Ovary (tissue), 10 donors: ENCODE measurements at places on chromosomes 5 and 9. TPM values are rescaled to one million over a fixed set of nuclear protein-coding genes. Genes with fewer than 3 reads are reported as not detected.

Gene GABRG2
- not detected for total RNA-seq

- no peaks in the 10 kb centered on the region for H3K36me3 ChIP-seq
- no peaks in the 10 kb centered on the region for H3K27me3 ChIP-seq
- peak; percentile 70 for DNase-seq
- peak within 1 kb of the TSS; percentile 54 for H3K4me3 ChIP-seq
- peak within 1 kb of the TSS; percentile 25 for H3K27ac ChIP-seq
- peaks cover 4% of the 10 kb centered on the region for H3K4me1 ChIP-seq
These were observed at the start of gene FBXO10 for GRCh38 chr9:37575921-37576721. TSS of gene FBXO10 (minus strand) at chr9:37576380. CDS start at chr9:37541768, 34,612 bp downstream.

- H3K36me3 ChIP-seq = no peaks in the 10 kb centered on the region
- H3K4me1 ChIP-seq = no peaks in the 10 kb centered on the region
- DNase-seq = no peak
- no peaks in the 10 kb centered on the region for H3K27me3 ChIP-seq
- no peak overlapping the region for H3K4me3 ChIP-seq
- H3K27ac ChIP-seq = no peak overlapping the region
These were observed 275.8 kb upstream of the IRX2 start for GRCh38 chr5:3027185-3027865.

DNA sequence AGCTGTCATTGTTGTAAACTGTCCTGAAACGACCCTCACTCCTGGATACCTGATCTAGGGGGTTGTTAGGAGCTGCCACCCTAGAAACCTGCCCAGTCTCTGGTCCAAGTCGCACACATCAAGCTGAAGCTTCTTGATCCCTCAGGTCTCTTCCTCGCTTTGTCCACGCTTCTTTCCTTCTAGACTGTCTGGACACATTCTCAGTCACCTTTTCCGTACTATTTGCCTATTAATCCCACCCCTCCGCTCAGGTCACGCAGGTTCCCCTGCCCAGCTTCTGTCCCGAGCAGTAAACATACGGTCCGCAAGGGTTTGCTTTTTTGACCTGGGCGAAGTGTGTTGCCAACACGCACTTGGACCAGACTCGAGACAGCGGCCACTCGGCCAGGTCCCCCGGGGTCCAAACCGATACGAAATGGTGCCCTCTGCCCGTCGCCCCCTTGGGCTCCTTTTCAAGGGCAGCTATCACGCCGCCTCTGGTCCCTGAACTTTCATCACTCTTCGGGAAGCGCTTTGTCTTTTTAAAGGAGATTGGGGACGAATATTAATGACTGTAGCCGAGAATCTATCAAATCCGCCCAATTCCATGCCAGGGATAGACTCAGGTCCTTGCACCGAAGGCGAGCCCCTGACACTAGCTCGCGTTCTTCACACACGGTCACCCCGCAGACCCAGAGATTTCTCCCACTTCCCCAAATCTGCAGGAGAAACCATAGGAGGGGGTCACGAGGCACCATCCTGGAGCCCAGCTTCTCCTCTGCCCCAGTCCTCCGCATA is 814 bp downstream of the PLCXD3 start:
- H3K27ac ChIP-seq = peak overlapping the region; percentile 56
- H3K4me1 ChIP-seq = no peaks in the 10 kb centered on the region
- peak; percentile 45 for DNase-seq
- H3K4me3 ChIP-seq = peak overlapping the region; percentile 50
- H3K36me3 ChIP-seq = no peaks in the 10 kb centered on the region
- H3K27me3 ChIP-seq = no peaks in the 10 kb centered on the region

DNA sequence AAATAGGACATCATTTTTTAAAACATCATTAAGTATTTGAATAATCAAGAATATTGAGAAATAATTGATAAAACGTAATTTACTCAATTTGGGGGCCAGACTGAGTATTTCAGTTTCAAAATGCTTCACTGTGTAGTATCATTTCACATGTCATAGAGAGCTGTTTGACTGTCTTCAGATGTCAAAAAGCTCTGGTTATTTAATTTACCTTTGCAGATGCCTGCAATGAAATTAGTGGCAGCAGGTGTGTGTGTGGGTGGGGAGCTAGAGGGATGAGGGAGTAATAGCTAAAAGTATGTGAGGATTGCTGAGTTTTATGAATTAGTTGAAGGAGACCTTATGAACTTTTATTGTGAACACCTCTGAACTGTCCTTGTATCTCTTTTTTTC is 567.2 kb upstream of the MEF2C start:
- no peaks in the 10 kb centered on the region for H3K27me3 ChIP-seq

GRCh38 chr9:127153501-127153900 is 31.1 kb upstream of the ANGPTL2 start:
- H3K4me1 ChIP-seq = no peaks in the 10 kb centered on the region
- no peaks in the 10 kb centered on the region for H3K27me3 ChIP-seq
- no peak for DNase-seq
- H3K36me3 ChIP-seq = no peaks in the 10 kb centered on the region

- H3K4me1 ChIP-seq = no peaks in the 10 kb centered on the region
- DNase-seq = no peak
- H3K4me3 ChIP-seq = no peak overlapping the region
- H3K36me3 ChIP-seq = no peaks in the 10 kb centered on the region
These were observed 369.5 kb downstream of the TAF11L14 start for GRCh38 chr5:18003784-18004183.

DNA sequence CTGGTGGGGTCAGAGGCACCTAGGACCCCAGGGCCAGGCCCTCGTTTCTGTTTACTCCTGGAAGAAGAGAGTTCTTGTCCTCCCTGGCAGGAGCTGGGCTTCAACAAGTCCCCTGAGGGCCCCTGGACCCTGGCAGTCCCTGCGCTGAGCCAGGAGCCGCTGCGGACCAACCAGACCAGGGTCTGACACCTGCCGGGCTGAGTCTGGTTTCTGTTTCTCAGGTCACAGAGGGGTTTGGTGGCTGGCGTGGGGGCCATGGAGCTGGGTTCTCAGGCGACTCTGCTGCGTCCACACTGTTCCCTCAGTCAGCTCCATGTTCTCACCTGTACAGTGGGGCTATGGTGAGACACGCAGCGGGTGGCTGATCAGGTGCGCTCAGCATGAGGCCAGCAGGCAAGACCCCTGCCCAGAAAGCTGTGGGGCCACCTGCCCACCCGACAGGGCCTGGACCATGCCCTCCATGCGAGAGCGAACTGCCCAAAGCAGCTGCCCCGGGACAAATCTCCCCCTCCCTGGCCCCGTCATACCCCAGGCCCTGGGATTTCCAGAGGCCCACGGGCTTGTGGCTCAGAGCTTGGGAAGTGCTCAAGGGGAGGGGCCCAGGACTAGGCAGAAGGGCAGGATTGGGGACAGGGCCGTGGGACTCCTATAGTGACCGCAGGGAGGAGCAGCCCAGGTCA is 17.9 kb upstream of the NOTCH1 start:
- H3K36me3 ChIP-seq = no peaks in the 10 kb centered on the region
- H3K4me3 ChIP-seq = no peak overlapping the region
- H3K4me1 ChIP-seq = peaks cover 27% of the 10 kb centered on the region
- H3K27me3 ChIP-seq = no peaks in the 10 kb centered on the region
- DNase-seq = no peak

DNA sequence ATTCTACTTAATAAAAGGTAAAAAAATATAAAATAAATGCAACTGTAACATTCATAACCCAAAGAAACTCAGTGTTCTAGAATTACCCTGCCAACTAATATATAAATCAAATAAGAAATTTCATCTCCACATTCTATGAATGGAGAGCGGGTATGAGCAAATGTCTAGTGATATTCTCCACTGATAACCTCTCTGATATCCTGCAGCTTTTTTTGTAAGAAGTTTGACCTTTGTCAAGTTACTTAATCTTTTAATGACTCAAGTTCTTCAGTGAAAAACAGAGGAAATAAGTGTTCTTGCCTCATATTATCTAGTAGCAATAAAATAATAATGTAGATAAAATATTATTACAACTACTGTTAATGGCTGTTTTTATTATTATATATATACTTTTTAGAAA is 1275.6 kb upstream of the CDH9 start:
- no peaks in the 10 kb centered on the region for H3K36me3 ChIP-seq
- no peak overlapping the region for H3K4me3 ChIP-seq
- no peaks in the 10 kb centered on the region for H3K4me1 ChIP-seq
- no peaks in the 10 kb centered on the region for H3K27me3 ChIP-seq
- DNase-seq = no peak

GRCh38 chr5:143576711-143577484 is 173.4 kb upstream of the NR3C1 start:
- no peak overlapping the region for H3K27ac ChIP-seq
- H3K36me3 ChIP-seq = no peaks in the 10 kb centered on the region
- no peaks in the 10 kb centered on the region for H3K27me3 ChIP-seq
- DNase-seq = no peak

DNA sequence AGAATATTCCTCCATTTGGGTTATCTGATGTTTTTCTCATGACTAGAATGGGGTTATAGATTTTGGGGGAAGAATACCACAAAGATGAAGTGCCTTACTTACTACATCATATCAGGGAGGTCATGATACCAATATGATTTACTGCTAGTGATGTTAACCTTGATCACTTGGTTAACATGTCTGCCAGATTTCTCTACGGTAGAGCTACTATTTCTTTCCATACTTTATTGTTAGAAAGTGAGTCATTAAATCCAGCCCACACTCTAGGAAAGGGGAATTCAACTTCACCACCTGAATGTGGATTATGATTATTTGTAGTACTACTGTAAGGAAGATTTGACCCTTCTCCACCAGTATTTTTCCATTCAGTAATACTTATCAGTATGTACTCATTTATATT is 64.7 kb downstream of the UBE2R2 start:
- no peak overlapping the region for H3K4me3 ChIP-seq
- H3K27ac ChIP-seq = no peak overlapping the region
- H3K36me3 ChIP-seq = no peaks in the 10 kb centered on the region
- DNase-seq = no peak
- peaks cover 8% of the 10 kb centered on the region for H3K4me1 ChIP-seq

DNA sequence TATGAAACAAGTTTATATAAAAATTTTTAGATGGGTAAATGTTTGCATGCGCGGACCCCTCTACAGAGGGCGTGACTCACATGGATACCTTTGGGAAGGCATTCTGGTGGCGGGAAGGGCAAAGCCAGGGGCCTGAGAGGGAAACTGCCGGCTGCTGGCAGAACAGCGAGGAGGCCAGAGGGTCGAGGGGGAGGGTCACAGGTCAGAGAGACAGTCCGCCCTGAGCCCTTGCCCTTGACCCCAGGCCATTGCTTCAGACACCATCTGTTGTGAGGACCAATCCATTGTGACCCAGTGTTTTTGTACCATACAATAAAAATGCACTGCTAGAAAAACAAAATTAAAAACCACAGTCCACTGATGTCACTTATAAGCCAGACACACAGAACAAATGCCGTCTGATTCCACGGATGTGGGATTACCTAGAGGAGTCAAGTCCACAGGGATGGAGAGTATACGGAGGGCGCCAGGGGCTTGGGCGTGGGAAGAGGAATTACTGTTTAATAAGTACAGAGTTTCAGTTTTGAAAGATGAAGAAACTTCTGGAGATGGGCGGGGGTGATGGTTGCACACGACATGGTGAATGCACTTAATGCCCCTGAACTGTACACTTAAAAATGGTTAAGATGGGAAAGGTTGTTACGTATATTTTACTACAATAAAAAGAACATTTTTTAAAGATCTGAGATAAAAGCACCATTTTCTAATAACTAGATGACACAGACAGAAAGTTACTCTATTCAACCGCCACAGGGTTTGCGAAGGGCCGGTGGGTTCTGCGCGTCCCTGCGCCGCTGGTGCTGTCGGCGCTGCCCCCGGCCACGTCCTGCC is 12.0 kb downstream of the BTNL9 start:
- no peaks in the 10 kb centered on the region for H3K36me3 ChIP-seq
- no peak overlapping the region for H3K27ac ChIP-seq
- no peak overlapping the region for H3K4me3 ChIP-seq
- H3K27me3 ChIP-seq = no peaks in the 10 kb centered on the region
- DNase-seq = no peak
- peaks cover 3% of the 10 kb centered on the region for H3K4me1 ChIP-seq

GRCh38 chr5:159362220-159362619 is 31.9 kb upstream of the IL12B start:
- H3K27me3 ChIP-seq = no peaks in the 10 kb centered on the region
- no peaks in the 10 kb centered on the region for H3K4me1 ChIP-seq
- no peak overlapping the region for H3K27ac ChIP-seq
- no peaks in the 10 kb centered on the region for H3K36me3 ChIP-seq

GRCh38 chr9:106962122-106962521 is 99.2 kb downstream of the ZNF462 start:
- no peaks in the 10 kb centered on the region for H3K27me3 ChIP-seq
- no peak overlapping the region for H3K27ac ChIP-seq
- no peaks in the 10 kb centered on the region for H3K36me3 ChIP-seq
- no peak overlapping the region for H3K4me3 ChIP-seq
- no peaks in the 10 kb centered on the region for H3K4me1 ChIP-seq
